ENCODE measurements at places on chromosomes 1 and 21.

DNA sequence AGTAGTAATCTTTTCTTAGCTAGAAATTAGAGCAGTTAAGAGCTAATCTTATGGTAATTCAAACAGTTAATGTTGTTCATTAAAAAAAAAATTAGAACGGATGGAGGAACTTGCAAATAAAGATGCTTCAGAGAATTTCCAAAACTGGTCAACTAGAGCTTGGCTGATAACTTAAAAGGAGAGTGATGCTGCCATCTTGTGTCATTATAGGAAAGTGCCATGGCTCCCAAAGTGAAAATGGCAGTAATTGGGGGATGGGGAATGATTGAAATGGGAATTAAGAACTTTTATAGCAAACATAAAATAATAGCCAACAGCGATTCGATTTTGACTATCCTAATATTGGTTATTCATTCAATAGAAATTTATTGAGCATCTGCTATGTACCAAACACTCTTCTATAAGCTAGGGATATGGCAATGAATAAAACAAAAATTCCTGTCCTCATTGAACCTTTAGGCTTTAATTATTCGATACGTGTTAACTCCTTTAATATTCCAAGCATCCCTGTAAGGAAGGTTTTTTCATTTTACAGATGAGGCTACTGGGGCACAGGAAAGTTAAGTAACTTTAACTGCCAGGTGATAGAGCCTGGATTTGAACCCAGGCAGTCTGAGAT is 5.7 kb upstream of the PLPP3 start:
- peak; percentile 47 for DNase-seq

- no peak for DNase-seq
These were observed 41.7 kb upstream of the RXRG start for GRCh38 chr1:165486663-165487062.

GRCh38 chr1:78913950-78914349 is 92.6 kb downstream of the ADGRL4 start:
- no peak for DNase-seq

DNA sequence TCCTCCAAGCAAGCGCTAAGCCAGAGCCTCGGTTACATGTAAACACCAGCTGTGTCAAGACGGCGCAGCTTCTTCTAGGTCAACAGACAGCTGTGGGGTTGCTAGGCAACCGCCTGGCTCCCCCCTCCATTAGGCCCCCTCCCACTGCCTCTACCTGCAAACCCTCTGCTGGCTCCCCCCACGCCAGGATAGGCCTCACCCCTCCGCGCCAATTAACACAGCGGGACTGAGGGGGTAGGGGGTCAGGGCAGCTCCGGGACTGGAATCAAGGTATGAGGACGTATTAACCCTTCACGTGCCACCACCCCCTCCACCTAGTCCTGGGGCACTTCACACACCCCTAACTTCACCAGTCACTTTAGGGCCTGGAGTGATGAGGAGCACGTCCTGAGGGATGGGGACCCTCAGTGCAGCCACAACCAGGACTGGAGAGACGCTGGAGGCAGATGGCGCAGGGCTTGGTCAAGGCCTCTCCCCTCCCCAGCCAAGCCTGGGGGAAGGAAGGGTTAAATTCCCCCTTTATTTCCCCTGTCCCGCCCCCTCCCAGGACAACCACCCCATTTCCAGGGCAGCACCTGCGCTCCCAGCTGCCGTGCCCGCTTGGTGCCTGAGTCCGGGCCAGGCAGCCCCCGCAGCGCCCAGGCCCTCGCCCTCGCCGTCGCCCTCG is 37.4 kb upstream of the WASF2 start:
- no peak for DNase-seq

DNA sequence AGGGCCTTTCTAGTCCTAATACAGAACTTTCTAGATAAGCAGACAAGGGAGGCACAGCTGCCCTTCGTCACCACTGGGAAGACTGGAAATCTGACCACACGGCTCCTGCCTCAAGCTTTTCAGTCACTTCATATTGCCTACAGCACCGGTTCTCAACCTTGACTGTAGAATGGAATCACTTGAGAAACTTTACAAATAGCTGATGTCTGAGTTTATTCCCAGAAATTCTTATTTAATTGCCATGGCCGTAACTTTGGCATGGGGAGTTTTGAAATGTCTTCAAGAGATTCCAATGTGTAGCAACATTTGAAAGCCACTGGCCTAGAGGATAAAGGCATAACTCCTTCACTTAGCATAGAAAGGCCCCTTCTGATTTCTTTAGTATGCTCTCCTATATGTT is 42.4 kb upstream of the STMN1 start:
- no peak for DNase-seq

DNA sequence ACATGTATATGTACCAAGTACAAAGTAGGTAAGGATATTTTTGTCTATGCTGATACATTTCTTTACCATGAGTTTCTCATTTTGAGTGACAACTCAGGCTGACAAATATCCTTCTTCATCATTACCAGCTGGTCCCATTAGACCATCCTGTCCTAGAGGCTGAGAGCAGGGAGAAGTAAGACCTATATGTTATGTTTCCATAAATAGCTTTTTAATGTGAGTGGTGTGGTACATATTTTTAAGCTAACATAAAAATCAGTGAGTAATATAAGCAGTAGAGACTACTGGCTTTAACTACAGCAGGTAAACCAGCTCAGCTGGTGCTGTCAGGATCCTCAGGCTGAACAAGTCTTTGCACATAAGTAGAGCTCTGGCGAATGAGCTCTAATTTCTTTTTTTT is 62.4 kb downstream of the CLEC20A start:
- no peak for DNase-seq

- DNase-seq = no peak
These were observed 8.3 kb upstream of the CFAP45 start for GRCh38 chr1:159908031-159908940.

DNA sequence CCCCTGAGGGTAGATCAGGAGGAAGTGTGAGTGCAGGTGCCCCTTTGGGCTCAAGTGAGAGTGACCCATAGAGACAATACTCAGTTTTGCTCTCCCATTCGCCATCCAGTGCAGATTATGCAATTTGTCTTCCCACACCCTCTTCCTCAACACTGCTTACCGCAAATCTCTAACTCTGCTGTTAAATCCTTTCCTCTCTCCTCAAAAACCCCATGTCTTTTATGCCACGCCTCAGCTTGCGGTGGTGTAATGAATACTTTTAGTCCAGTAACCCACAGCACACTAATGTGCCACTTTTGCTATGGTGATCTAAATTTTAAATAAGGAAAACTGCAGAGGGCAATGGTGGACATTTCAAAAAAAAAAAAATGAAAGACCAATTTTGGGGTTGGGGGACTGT is 57.7 kb downstream of the PRRX1 start:
- no peak for DNase-seq

GRCh38 chr1:182601913-182602312 is 2.3 kb downstream of the RGS16 start:
- DNase-seq = no peak

DNA sequence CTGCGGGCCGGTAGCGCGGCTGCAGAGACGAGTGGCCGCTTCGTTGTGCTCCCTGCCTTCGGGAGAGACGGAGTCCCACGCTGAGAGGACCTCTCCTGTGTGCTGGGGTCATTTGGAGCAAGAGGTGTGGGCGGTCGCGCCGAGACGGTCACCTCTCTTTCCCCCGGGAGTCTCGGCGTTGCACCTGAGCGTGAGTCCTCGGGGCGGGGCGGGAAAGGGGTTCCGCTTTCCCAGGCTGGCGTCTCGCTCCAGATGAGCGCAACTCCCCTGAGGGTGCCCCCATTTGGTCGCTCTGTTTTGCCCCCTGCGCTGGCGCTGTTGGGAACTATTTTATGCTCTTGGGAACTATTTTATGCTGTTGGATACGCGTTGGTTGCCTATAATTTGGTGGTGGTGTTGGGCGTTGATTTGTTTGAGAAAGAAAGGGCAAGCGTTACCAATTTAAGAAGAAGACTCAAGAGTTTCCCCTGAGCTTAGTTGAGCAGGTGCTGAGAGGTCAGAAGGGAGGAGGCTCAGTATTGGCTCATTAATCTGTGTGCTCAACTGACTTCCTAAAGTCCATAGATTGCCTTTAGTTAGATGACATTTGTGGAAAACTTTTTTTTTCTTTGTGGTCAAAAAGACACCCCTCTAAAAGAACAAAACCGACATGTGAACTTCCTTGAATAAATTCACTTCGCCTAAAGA is 683 bp downstream of the LRRC8B start:
- no peak for DNase-seq

GRCh38 chr1:109559995-109560394 is 11.6 kb downstream of the GNAI3 start:
- DNase-seq = no peak

DNA sequence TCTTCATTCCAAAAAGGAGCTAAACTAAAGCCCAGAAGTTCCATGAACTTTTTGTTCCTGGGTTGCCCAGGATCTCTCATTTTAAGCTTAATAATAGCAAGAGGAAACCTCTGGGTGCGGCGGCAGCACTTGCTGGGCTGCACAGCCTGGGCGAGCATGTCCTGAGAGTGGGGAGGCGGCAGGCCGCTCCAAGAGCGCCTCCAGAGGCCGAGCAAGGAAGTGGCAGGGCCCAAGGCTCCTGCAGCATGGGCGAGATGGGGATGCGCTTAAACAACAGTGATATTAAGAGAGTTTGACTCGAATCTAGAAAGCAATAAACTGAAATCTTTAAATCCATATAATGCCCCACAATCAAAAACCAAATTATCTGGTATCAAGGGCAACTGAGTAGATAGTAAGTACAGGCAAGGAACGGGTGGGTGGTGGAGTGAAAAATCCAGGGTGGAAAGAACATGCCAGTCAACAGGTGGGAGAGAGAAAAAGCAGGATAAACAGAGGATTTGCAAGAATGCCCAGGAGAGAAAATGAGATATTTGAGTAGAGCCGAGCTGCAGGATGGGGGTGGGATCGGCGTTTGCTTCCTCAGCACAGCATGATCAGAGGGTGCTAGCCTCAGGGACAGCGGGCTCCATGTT is 14.1 kb upstream of the TNR start:
- no peak for DNase-seq

DNA sequence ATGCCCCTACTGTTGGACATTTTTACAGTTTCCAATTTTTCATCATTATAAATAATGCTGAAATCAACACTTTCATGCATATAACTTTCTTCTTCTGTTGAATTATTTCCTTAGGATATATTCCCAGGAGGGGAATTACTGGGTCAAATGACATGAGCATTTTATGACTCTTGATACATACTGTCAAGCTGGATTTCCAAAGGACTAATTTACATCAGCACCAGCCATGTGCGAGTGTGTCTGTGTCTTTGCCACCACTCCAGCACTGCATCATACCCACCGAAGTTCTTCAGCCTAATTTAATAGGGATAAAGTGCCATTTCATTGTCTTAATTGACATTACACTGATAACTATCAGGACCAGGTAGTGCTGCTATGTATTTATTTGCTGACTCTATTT is 146.7 kb downstream of the CSMD2 start:
- no peak for DNase-seq

DNA sequence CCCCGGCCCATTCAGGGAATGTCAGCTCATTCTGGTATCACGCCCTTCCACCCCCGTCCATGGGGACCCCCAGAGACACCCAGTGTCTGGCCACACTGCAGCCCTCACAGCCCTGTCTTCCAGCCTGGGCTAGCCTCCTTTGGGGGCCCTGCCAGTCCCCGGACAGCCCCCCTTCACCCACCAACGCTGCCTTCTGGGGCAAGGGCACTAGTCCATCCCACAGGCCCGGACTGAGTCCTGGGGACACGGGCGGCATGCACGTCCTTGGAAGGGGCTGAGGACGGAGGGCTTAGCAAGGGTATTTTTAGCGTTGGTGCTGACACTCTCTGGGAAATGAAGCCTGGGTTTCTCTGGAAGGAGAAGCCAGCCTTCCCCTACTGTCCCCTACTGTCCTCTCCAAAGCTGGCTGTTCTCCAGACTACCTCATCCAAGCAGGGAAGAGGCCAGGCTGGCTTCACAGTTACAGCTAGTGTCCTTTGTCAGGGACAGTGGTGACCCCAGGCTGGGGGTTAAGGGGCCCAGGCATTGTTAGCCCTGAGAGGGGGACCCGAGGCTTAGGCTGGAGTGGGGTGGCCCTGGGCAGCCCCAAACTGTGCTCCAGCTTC is 39.5 kb downstream of the COQ8A start:
- no peak for DNase-seq

- peak; percentile 74 for DNase-seq
These were observed 12.0 kb downstream of the PPFIA4 start for GRCh38 chr1:203038217-203038741.

- no peak for DNase-seq
These were observed 198.9 kb downstream of the NTNG1 start for GRCh38 chr1:107339775-107340174.

DNA sequence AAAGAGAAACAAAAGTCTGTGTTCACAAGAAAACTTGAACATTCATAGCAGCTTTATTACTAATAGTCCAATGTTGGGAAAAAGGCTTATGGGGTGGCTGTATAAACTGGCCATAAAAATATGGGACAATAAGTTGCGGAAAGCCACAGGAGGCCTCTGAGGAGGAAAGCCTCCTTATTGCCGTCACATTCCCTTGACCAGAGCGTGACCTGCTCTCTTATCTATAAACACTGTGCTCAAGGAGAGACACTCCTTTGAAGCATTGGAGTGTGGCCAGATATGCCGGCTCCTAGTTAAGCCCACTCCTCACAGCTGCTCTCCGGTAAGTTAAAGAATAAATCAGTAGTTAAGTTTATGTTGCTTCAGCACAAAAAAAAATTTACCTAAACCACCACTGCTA is 19.7 kb downstream of the OR6Y1 start:
- DNase-seq = no peak

DNA sequence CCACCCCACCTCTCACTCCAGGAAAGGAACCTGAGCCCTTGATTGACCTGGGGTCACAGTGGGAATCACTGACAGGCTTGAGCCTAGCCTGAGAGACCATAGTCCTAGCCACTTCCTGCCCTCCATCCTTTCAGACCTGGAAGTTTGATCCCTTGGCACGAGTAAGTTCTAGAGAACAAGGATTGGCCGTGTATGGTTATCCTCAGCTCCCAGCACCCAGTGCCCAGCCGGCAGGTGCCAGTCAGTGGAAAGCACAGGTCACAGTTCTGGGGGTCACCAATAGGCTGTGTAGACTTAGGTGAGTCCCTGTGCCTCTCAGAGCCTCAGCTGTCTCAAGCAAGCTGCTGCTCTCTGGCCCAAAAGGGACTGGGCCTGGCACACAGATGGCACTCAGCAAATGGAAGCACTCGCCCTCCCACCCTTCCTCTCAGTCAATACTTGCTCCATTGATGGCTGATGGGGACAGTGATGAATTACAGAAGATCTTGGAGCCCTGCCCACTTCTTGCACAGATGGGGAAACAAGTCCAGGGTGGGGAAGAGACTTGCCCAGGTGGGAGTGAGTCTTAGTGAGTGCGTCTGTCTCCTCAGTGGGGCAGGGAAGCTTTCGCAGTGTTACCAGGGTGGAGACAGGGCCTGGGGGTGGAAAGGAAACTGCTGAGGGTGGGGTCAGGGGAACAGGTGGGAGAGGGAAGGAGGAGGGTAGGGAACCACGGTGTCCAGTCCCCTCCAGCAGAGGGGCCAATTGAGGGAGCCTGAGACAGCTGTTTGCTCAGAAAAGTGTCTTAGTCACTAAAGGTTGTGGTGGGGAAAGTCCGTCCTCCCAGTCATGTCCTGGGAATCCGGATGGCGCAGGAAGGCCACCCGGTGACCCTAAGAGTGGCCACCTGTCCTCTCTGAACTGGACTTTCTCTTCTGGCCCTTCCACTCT is 2.6 kb upstream of the KCNQ4 start:
- no peak for DNase-seq
